ENCODE measurements at places on chromosomes 5 and 9. TPM values are rescaled to one million over a fixed set of nuclear protein-coding genes. Genes with fewer than 3 reads are reported as not detected.

DNA sequence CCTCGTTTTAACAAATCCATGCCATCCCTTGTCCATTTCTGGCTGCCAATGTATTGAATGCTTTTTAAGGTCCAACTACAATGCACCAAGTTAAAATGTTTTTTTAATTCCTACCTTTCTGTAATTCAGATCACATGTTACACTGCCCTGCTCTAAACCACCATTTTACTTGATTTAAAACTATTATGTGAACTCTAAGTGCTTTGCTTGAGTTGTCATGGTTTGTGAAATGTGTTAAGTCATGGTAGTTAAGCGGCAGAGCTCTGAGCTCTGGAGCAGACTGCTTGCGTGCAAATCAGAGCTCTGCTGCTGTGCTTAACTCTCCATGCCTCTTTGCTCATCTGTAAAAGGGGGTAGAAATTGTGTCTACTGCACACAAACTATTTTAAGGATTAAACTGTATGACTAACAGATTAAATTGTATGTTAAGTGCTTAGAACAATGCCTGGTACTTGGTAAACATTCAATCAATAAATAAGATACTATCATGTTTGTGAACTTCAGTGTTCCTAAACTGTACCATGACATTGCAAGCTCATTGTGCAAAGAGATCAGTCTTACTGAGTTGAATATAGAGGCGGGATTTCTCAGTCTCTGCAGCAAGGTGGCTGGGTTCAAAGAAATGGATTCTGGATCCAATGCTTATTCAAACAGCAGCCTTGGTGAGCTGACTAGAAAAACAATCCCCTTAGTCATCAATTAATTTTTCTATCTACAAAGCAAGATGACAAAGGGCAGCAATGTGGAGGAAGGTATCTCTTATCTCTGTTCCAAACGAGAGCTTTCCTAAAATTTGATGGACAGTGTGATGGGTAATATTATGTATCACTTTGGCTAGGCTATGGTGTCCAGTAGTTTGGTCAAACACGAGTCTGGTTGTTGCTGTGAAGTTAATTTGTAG is 16.1 kb upstream of the CMBL start:
- DNase-seq: no peak

- DNase-seq: no peak
These were observed 542.9 kb downstream of the EFNA5 start for GRCh38 chr5:107127878-107128277.

- DNase-seq: no peak
These were observed 984.6 kb upstream of the SEMA6A start for GRCh38 chr5:117559005-117559844.

DNA sequence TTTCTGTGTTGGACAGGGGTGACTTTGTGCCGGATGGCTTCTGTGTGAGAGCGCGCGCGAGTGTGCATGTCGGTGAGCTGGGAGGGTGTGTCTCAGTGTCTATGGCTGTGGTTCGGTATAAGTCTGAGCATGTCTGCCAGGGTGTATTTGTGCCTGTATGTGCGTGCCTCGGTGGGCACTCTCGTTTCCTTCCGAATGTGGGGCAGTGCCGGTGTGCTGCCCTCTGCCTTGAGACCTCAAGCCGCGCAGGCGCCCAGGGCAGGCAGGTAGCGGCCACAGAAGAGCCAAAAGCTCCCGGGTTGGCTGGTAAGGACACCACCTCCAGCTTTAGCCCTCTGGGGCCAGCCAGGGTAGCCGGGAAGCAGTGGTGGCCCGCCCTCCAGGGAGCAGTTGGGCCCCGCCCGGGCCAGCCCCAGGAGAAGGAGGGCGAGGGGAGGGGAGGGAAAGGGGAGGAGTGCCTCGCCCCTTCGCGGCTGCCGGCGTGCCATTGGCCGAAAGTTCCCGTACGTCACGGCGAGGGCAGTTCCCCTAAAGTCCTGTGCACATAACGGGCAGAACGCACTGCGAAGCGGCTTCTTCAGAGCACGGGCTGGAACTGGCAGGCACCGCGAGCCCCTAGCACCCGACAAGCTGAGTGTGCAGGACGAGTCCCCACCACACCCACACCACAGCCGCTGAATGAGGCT is at the start of gene ADRB2:
Gene ADRB2, plus strand, starts transcription at position 559 of the 686 bp plus-strand sequence. CDS start 221 bp downstream, outside the sequence.
- peak; percentile 88 for DNase-seq

The FAT2 gene
- total RNA-seq: not detected

The CCDC183 gene
- total RNA-seq: 2.3 TPM

GRCh38 chr9:76594764-76595424 is 135.9 kb downstream of the GCNT1 start:
- DNase-seq: no peak

GRCh38 chr9:69079186-69079585 is 43.6 kb downstream of the FXN start:
- no peak for DNase-seq

GRCh38 chr5:143386725-143387124 is 16.8 kb downstream of the NR3C1 start:
- DNase-seq: no peak
